ENCODE measurements at places on chromosomes 1 and 21.

DNA sequence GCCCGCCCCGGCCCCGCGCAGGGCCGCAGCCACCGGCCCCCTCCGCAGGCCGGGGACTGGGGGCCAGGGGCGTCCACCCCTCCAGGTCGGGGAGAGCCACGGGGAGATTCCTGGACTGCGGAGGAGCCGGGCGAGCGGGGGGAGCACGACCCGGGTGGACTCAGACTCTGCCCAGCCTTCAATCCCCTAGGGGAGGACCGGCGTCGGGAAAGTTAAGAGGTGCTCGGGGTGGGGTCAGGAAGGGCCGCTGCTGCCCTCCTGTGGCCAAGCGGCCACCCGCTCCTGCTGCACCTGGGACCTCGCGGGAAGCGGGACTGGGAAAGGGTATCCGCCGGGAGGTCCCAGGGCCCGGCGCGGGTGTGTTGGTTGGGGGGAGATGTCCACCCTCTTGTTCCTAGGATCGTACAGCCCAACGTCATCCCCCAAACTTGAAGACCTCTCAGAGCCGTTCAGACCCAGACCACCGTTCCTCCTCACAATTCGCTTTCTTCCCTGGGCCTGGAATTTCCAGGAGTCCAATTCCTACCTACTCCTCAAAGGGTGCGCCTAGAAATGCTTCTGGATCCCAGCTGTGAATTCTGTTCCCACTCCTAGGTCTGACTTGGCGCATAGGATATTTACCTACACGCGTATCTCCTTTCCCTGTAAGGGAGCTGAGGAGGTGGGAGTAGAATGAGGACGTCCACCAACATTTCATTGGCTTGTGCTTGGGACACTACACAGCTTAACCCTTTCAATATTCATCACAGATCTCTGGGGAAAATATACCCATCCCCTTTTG lies 484 bp upstream of the RHOC start:
- DNase-seq, result peak; percentile 84

DNA sequence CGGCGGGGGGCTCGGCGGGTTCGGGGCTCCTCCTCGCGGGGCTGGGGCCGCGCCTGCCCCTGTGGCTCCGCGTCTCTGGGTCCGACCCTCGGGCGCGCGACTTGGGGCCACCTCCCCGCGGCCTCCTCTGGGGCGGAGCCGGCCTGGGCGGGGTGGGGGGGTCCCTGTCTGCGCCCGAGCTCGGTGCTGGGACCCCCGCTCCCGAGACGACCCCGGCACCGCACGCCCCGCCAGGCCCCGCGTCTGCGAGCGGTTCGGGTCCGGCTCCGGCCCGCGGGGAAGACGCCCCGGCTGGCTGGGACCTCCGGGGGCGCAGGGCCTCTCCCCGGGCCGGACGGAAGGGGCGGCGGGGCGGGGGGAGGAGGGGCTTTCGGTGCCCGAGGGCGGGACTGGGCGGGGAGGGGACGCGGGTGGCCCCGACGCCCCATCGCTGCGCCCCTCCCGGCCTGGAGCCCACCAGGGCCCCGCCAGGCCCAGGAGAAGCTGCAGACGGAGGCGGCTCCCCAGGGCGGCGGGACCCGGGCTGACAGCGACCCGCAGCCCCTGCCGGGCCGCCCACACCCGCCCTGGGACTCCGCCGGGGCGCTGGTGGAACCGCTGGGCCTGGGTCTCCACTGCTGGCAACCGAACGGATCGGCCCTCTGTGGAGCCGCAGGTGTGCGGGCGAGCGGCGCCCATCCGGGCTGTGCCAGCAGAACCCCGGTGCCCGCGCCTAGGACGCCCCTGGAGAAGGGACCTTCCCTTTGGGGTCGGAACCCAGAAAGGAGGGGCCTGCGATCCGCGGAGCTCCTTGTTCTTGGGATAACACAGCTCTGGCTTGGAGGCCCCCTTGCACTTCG lies 610 bp downstream of the COL6A2 start:
- peak; percentile 17 for DNase-seq

- no peak for DNase-seq
Measured at GRCh38 chr1:89023026-89023425, 360 bp upstream of the GBP3 start.

DNA sequence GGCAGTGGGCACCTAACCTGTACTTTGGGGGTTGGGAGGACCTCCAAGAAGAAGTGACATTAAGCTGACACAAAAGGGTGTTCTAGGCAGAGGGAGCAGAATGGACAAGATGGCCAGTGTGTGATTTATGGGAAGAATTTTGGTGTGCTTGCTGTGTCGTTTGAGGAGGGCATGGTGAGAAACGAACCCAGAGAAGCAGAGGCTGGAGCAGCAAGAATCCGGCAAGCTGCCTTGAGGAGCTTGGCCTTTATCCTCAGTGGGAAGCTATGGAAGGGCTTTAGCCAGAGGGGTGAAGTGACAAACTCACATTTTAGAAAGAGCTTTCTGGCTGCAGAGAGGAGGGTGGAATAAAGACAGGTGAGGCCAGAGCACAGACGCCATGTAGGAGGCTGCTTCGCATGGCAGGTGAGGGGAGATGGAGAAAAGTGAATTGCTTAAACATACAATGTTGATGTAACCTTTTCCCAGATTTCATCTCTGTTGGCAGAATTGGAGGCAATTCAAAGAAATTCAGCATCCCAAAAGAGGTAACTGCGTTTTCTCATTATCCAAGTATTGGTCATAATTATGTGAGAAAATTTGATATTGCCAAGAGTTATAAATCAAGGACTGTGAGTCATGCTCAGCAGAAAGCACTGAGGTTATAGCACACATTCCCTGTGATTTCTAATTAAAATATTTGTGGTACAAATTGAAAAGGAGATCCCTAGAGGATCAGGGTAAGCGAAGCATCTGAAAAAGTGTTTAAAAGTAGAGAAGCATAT lies 26.5 kb downstream of the TRIM45 start:
- DNase-seq, result no peak

- no peak for DNase-seq
Measured at GRCh38 chr1:225450491-225451191, 22.8 kb upstream of the LBR start.

DNA sequence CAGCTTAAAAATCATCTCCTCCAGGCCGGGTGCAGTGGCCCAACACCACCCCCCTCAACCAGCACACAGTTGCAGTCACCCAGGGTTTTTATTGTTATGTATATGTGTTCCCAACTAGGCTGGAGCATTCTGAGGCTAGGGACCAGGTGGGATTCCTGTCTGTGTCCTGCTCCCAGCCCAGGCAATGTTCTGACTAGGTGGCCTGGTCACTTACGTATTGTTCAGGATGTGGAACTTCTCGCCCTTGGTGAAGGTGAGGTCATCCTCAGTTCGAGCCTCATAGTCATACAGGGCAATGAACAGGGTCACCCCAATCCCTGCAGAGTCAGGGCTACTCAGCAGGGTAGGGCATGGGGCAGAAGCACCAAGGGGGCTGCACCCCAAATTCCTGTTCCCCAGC lies 12.2 kb downstream of the FGR start:
- no peak for DNase-seq

DNA sequence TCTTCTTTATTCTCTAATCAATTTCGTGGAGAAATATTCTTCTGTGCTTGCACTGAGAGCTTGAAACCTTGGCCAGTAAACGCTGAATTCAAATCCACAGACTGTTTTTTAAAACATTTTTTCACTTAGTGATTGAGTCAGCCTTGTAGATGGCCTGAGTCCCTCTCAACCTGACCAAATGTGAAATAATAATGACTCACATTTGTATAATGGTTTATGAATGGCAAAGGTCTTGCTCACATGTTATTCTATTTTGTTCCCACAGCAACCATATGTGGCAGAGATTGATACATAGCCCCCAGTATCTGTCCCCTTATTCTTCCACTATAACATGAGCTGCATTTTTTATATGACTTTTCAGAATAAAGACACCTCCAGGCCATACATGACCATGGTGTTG lies 47.8 kb upstream of the CCDC190 start:
- no peak for DNase-seq

GRCh38 chr1:3511306-3511705 lies 56.8 kb downstream of the ARHGEF16 start:
- no peak for DNase-seq

DNA sequence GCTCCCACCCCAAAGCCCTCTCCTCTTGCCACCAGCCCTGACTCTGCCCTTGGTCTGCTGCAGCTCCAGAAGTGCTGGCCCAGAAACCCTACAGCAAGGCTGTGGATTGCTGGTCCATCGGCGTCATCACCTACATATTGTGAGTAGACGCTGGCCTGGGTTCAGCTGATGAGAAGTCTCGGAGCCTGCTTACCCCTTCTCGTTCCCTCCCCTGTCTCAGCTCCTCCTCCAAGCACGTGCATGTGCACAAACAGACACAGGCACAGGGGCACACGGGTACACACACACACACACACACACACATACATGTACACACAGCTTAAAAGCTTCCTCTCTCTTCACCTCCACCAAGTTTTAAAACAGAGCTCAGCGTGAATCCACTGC lies 24.3 kb downstream of the CAMK1G start:
- DNase-seq, result no peak

GRCh38 chr1:86798608-86799291 lies 94.4 kb downstream of the SH3GLB1 start:
- no peak for DNase-seq

GRCh38 chr1:106721790-106722189 lies 334.7 kb upstream of the PRMT6 start:
- no peak for DNase-seq

GRCh38 chr1:30664103-30664755 lies 59.2 kb downstream of the MATN1 start:
- DNase-seq, result no peak

DNA sequence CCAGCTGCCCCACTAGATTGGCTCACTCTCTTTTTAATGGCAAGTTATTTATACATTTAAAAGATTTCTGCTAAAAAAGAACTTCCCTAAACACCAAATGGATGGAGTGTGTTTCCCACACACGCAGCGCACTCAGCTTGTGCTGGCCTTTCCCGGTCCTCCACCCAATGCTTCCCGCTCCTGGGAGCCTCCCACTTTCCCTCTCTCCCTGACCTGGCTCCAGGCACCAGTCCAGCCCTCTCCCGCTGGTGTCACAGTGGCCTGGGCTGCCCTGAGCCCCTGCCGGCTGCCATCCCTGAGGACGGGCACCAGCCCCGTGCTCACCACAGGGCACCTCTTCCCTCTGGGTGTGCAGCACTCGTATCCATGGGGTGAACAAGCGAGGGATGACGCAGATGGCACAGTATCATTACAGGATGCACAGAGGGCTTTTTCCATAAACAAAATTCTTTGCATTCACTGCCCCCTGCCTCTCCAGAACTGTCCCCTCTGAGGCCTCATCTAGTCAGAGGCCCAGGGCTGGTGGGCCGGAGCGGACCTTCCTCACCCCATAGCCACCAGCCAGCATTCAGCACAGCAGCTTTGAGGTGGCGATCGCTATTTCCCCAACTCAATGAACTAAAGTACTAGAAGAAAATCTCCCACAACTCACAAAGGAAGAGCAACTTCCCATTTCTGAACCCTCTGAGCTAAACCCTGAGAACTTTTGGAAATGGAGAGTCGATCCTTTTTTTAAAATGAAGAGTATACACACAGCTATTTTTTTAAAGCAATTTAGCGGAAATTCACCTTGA lies 68.5 kb downstream of the SLC37A1 start:
- no peak for DNase-seq

GRCh38 chr1:31731049-31731565 lies 27.3 kb upstream of the COL16A1 start:
- DNase-seq, result no peak

GRCh38 chr1:102045752-102046151 lies 49.0 kb upstream of the OLFM3 start:
- DNase-seq, result no peak

GRCh38 chr1:185349556-185349955 lies 32.5 kb upstream of the IVNS1ABP start:
- no peak for DNase-seq

DNA sequence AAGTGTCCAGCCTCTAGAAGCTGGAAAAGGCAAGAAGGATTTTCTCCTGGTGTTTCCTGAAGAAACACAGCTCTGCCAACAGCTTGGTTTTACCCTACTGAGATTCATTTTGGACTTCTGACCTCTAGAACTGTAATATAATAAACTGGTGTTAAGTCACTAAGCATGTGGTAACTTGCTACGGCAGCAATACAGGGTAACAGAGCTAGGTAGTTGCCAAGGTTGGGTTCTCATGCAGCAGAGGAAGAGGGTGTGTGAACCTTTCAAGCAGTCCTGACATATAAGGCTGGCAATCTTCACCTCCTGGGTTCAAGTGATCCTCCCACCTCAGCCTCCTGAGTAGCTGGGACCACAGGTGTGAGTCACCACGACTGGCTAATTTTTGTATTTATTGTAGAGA lies 36.0 kb downstream of the GNG4 start:
- DNase-seq, result no peak
